ENCODE measurements at places on chromosomes 13 and 19. TPM values are rescaled to one million over a fixed set of nuclear protein-coding genes. Genes with fewer than 3 reads are reported as not detected.

Gene PINLYP
- total RNA-seq: not detected

GRCh38 chr19:46886546-46887239 is 25.9 kb downstream of the ARHGAP35 start:
- H3K36me3 ChIP-seq: no peaks in the 10 kb centered on the region
- no peak for DNase-seq
- H3K27me3 ChIP-seq: no peaks in the 10 kb centered on the region
- no peak overlapping the region for H3K27ac ChIP-seq
- H3K4me1 ChIP-seq: peaks cover 10% of the 10 kb centered on the region

DNA sequence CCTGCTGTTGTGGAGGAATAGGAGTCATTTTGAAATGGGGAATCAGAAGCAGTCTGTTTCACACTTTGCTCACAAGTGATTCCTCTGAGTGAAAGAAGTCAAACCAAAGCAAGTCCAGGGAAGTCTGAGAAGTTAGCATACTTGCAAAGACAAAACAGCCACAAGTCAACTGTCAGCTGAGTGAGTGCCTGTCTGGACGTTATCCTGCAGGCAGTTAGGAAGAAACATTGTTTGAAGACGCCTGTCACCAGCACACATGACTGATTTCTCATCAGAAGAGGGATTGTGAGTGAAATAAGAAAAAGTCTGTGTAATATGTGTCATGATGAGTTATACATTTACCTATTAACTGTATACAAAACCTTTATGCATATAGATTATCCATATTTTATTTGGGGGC is 153.5 kb downstream of the KCNRG start:
- no peak overlapping the region for H3K4me3 ChIP-seq
- H3K27me3 ChIP-seq: no peaks in the 10 kb centered on the region
- H3K36me3 ChIP-seq: no peaks in the 10 kb centered on the region

DNA sequence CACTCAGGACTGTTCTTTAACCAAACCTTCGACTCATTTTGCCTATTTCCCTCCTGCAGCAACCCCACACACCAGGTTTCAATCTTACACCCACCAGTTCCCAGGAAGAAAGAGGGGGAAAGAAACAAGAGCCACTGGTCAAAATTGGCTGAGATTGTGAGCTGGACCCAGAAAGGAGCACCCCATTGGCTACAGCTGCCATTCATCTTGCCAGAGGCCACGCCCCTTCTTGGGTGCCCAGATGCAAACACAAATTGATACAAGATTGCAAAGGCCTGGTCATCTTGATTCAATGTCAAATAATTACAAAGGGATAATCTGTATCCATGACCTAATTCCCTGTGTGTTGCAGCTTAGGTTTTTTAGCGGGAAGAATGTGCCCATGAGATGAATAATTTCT is 258.4 kb downstream of the LIG4 start:
- H3K27me3 ChIP-seq: no peaks in the 10 kb centered on the region
- H3K36me3 ChIP-seq: no peaks in the 10 kb centered on the region
- no peaks in the 10 kb centered on the region for H3K4me1 ChIP-seq
- no peak overlapping the region for H3K27ac ChIP-seq

Gene ASF1B
- 0.26 TPM for total RNA-seq

DNA sequence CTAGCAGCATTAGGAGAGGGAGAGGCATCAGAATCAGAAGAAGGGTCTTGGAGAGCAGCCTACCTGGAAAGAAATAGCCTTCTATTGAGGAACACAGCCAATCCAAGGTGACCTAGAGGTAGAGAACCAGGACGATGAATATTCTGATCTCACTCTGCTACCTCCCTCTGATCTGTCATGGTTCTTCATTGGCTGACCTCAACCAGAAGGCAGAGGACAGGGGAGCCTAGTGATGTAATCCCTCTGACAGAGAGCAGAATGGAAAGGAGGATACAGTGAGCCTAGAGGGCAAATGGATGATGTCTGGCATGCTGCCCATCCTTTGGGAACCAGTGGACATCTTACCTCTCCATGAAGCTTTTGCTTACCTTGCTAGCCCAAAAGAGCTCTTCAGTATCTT is 3.6 kb downstream of the ZNF507 start:
- H3K27ac ChIP-seq: no peak overlapping the region
- H3K36me3 ChIP-seq: peaks cover 10% of the 10 kb centered on the region
- no peaks in the 10 kb centered on the region for H3K27me3 ChIP-seq

- H3K27ac ChIP-seq: no peak overlapping the region
- no peaks in the 10 kb centered on the region for H3K4me1 ChIP-seq
- H3K4me3 ChIP-seq: no peak overlapping the region
- no peaks in the 10 kb centered on the region for H3K27me3 ChIP-seq
- DNase-seq: no peak
Measured at GRCh38 chr19:35525873-35526272, 2.2 kb downstream of the SBSN start.

DNA sequence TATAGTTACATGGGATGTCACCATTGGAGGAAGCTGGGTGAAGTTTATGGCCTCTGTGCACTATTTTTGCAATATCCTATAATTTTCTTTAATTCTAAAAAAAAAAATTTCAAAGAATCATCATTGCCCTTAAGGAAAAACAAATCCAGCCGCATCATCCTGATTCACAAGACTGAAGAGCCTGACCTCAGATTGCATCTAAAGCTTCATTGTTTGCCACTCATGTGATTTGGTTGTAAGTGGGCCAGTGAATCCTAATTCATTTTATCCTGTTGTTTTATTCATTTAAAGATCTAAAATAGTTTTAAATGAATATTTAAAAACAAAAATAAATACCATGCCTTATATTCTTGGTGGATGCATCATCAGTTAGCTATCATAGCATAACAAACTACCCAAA is 504.5 kb downstream of the TBC1D4 start:
- no peak overlapping the region for H3K4me3 ChIP-seq
- H3K27ac ChIP-seq: no peak overlapping the region
- H3K36me3 ChIP-seq: no peaks in the 10 kb centered on the region
- DNase-seq: no peak
- H3K4me1 ChIP-seq: no peaks in the 10 kb centered on the region

DNA sequence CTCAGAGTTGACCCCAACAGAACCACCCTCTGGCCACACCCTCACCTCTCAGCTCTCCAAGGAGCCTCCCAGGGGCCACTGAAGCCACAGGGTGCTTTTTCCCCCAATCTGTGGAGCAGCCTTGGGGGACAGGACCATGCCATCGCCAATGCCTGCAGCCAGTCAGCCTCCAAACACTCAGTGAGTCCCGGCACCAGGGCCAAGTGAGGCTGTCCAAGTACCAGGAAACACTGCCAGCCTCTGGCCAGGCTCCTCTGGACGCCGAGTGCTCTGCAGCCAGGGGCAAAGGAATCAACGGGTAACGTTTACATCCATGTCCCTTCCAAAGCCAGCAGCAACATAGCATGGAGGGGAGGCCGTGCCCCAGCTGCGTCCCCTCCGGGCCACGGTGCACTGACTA is 9.5 kb upstream of the COMP start:
- no peak overlapping the region for H3K4me3 ChIP-seq
- no peaks in the 10 kb centered on the region for H3K36me3 ChIP-seq
- no peak overlapping the region for H3K27ac ChIP-seq
- DNase-seq: no peak
- H3K27me3 ChIP-seq: no peaks in the 10 kb centered on the region

DNA sequence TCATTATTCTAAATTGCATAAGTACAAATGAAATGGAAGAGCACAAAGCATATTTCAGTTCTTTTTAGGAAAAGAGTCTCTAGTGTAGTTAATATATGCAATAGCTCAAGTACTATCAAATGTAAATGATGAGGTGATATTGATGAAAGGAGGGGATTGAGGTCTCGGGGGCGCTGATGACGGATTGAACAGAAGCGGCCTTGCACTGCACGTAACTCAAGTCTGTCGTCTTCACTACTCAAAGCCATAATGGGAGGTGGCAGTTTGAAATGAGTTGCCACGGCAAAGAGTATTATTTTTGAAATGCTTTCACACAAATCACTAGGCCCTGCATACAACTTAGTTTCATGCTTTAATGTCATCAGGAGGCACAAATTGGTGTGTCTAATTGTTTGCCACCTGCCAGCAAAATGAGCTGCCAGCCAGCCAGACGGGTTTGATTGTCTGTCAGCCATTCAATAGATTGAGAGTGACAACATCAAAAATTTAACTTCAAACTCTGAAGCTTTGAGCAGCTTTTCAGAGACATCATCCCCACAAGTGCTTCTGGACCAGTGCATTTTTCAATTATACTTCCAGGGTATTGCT is 256.6 kb downstream of the NBEA start:
- no peaks in the 10 kb centered on the region for H3K4me1 ChIP-seq
- DNase-seq: no peak
- H3K27ac ChIP-seq: no peak overlapping the region
- no peaks in the 10 kb centered on the region for H3K27me3 ChIP-seq

Gene CNN1
- 15.2 TPM for total RNA-seq

GRCh38 chr13:30572859-30573275 is 44.9 kb upstream of the USPL1 start:
- DNase-seq: no peak
- no peak overlapping the region for H3K4me3 ChIP-seq
- H3K27me3 ChIP-seq: no peaks in the 10 kb centered on the region
- H3K4me1 ChIP-seq: no peaks in the 10 kb centered on the region
- H3K27ac ChIP-seq: no peak overlapping the region
- H3K36me3 ChIP-seq: no peaks in the 10 kb centered on the region

Gene THSD8
- not detected for total RNA-seq

Gene SULT2B1
- 1.0 TPM for total RNA-seq

- DNase-seq: no peak
- H3K27me3 ChIP-seq: no peaks in the 10 kb centered on the region
- peaks cover 18% of the 10 kb centered on the region for H3K4me1 ChIP-seq
Measured at GRCh38 chr13:51811920-51812451, 8.0 kb upstream of the DHRS12 start.

DNA sequence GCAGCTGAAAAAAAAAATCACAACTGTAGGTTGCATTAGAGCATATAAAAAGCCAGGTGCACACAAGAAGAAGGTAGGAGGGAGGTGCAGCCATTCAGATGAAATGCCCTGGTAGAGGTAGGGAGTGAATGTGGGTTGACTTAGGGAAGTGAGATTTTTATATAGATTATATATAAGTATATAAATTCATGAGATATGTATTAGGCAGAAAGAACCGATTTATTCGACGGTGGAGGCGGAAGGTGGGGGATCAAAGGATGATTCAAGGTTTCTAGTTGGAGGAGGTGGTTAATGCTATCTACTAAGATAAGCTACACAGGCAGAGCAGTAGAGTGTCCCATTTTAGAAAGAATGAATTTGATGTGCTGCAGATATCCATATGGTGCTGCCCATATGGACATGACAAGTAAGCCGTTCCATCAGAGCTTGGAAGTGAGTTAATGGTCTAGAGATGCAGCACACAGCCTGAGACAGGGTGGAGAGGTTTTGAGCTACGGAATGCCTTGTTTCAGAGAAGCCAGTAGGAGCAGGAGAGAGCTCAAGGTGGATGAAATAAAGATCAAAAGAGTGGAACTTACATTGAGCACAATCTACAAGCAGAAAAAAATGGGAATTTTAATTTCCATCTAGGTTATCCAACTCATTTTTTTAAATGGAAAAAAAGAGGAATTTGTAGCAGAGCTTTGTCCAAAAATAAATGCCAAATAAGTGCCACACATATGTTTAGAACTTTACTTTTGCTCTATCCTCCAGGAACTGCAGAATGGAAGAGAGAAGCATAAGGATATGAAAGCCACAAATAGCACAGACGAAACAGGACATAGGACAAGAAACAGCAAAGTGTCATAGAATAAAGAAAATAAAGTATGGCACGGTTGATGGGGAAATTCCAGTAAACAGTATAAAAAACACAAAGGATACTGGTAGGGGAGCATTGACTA is 177.3 kb downstream of the PCDH9 start:
- H3K4me1 ChIP-seq: peaks cover 14% of the 10 kb centered on the region
- H3K4me3 ChIP-seq: no peak overlapping the region
- H3K27me3 ChIP-seq: no peaks in the 10 kb centered on the region
- no peaks in the 10 kb centered on the region for H3K36me3 ChIP-seq

Gene F10
- total RNA-seq: 2.3 TPM

GRCh38 chr19:32339988-32340874 is 5.2 kb upstream of the ZNF507 start:
- H3K4me3 ChIP-seq: no peak overlapping the region
- no peaks in the 10 kb centered on the region for H3K36me3 ChIP-seq
- no peak overlapping the region for H3K27ac ChIP-seq
- DNase-seq: peak; percentile 83

GRCh38 chr19:55753401-55753800 is 5.5 kb upstream of the RFPL4A start:
- H3K36me3 ChIP-seq: no peaks in the 10 kb centered on the region
- peaks cover 27% of the 10 kb centered on the region for H3K4me1 ChIP-seq
- no peaks in the 10 kb centered on the region for H3K27me3 ChIP-seq
- H3K4me3 ChIP-seq: no peak overlapping the region
- H3K27ac ChIP-seq: no peak overlapping the region
- peak; percentile 91 for DNase-seq

GRCh38 chr13:75656425-75656989 is 20.4 kb downstream of the LMO7 start:
- H3K4me3 ChIP-seq: no peak overlapping the region
- DNase-seq: no peak
- H3K27ac ChIP-seq: no peak overlapping the region
- no peaks in the 10 kb centered on the region for H3K27me3 ChIP-seq

- DNase-seq: no peak
- no peak overlapping the region for H3K27ac ChIP-seq
- H3K4me1 ChIP-seq: no peaks in the 10 kb centered on the region
- no peak overlapping the region for H3K4me3 ChIP-seq
- no peaks in the 10 kb centered on the region for H3K27me3 ChIP-seq
- H3K36me3 ChIP-seq: no peaks in the 10 kb centered on the region
Measured at GRCh38 chr19:8552810-8553209, 24.4 kb downstream of the MYO1F start.

Gene PRR20B
- not detected for total RNA-seq

DNA sequence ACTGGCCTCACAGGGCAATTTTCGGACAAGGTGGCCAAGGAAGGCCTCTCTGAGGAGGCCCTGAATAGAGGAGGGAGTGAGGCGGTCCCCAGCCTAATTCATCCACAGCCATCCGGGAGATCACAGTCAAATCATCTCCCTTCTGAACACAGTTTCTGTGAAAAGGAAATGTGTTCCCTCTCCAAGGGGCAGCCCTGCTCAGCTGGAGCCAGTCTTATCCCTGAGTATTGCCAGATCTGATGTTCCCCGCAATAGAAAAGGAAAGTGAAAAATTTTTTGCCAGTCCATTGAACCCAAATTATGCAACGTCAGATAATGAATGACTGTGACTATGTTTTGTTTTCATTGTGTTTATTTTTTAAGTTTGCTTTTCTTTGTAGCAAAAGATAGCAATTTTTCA is 125.9 kb downstream of the SIPA1L3 start:
- no peak overlapping the region for H3K4me3 ChIP-seq
- H3K4me1 ChIP-seq: peaks cover 23% of the 10 kb centered on the region
- DNase-seq: no peak
- no peaks in the 10 kb centered on the region for H3K27me3 ChIP-seq
- no peak overlapping the region for H3K27ac ChIP-seq

GRCh38 chr13:110123041-110123809 is 183.7 kb downstream of the COL4A1 start:
- no peak for DNase-seq
- no peak overlapping the region for H3K27ac ChIP-seq
- no peaks in the 10 kb centered on the region for H3K27me3 ChIP-seq
- H3K4me1 ChIP-seq: no peaks in the 10 kb centered on the region
- H3K4me3 ChIP-seq: no peak overlapping the region

Gene ZNF729
- not detected for total RNA-seq

Gene PRR19
- 0.52 TPM for total RNA-seq

Gene ZNF813
- total RNA-seq: 1.6 TPM

Data from body of pancreas (tissue), 4 donors.